ENCODE measurements at places on chromosomes 6 and 20.

- no peak for DNase-seq
Observed at GRCh38 chr6:22208026-22208425, 88.8 kb downstream of the PRL start.

DNA sequence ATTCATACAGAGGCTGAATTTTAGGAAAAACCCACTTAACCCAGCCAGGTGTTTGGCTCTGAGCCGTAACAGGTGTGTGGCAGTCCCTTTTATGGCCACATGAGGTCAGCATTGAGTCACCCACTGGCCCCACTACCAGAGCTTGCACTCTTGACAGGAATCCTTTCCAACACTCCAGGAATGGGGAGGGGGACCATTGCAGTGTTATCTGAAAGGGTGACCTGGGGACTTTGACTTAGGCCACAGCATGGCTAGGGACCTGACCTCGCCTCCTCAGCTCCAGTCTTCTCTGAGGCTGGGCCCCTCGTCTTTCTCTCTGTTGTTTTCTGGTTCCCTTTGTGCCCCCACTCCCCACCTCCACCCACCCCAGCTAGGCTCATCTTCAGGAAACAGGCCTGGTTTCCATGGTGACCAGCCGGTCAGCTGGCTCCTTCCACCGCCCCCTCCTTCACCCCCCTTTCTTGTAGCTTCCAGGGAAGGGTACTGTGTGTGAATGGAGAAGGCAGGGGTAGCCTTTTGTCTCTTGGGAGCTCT, 2.1 kb upstream of the TMEM151B start:
- peak; percentile 79 for DNase-seq

DNA sequence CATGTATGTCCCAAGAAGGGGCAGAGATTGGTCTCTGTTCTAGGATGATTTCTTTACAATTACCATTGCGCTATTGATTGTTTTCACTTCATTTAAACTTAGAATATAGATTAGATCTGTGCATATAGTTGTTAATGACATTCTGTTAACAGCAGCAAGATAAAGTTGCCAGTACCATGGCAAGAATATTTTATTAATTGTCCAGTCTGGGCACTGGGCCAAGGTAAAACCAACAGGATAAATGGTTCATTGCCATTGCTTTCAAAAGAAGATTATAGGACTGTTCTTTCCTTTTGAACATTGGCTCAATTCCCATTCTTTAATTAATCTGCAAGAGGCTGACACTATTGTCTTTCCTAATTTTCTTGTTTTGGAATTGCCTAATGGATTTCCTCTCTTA, 592.4 kb downstream of the RFPL4B start:
- DNase-seq: no peak

GRCh38 chr6:96889146-96889545, 8.5 kb downstream of the NDUFAF4 start:
- DNase-seq: no peak

DNA sequence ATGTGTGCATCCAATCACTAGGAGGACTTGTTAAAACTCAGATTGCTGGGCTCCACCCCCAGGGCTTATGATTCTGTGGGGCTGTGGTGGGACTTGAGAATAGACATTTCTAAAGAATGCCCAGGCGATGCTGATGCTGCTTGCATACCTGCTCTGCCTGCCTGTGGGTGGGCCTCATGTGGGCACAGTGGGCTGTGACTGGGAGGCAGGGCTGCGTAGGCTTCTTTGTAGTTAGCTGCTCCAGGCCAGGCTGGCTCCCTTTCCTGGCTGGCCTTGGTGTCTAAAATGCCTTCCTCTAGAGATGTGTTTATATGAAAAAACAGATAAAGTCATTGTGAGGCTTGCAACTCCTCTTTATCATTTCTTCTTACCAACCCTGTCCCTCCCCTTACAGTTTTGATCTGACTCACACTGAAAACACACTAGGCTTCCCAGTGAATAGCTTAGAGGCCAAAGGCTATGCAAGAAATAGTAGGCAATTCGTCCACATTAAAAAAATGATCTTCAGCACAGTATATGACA, 495.5 kb upstream of the MAP3K7 start:
- DNase-seq: no peak

GRCh38 chr6:141050471-141050870, 1082.3 kb upstream of the GJE1 start:
- DNase-seq: no peak

GRCh38 chr20:58022711-58023110, 205.7 kb downstream of the ANKRD60 start:
- no peak for DNase-seq

DNA sequence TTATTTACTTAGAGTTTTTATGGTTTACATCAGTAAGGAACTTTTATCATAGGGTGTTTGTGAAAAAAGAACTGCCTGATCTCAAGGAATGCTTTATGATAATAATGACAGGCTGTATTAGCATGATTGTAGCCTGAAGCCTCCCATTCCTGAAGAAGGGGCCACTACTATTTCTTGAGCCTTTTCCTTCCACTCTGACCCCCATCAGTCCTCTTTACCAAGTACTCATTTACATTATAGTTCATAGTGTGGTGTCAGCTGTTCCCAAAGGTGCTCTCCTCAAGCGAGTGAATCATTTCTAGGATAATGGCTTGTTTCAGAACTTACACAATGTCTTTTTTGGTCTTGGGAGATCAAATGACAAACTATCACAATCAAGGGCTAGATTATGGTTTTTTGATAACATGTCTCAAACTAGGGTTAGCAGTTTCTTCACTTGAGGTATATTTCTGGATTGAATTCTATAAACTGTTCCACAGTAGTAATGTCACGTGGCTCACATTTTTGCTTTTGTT, 283.6 kb downstream of the CDKAL1 start:
- no peak for DNase-seq

DNA sequence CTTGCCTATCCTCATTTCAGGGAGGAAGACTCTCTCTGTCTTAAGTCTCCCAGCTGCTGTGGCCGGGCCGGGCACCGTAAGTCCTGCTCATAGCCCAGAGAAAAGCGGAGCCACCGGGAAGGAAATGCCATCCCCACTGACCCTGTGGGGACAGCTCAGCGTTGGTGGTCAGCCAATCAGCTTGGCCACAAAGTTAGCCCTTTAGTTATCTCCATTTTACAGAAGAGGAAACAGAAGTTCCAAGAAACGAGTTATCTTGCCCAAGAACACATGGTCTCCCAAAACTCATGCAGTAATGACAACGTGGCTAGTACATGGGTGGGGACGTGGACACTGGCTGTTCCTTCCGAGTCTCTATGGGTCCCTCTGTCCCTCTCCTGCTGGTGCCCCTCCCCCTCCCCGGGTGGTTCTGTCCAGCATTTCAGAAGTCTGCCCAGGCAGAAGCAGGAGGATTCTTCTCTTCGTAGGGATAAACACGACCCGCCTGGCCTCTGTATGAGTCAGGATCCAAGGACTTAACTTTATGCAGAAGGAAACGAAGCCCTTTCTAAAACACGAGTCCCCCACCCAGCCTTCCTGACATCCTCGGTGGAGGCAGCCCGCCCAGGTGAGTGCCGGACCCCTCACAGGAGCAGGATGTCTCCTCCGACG, 273.8 kb downstream of the CDH4 start:
- DNase-seq: no peak

Data from HEK293T (cell line).